SW 1271 (cell line): ENCODE measurements at places on chromosomes 4 and X.

- peak; percentile 21 for DNase-seq
These were observed at the start of gene MND1 for GRCh38 chr4:153344131-153345011. MND1 (plus strand) TSS chr4:153344688; CDS start chr4:153344738, 50 bp downstream.

DNA sequence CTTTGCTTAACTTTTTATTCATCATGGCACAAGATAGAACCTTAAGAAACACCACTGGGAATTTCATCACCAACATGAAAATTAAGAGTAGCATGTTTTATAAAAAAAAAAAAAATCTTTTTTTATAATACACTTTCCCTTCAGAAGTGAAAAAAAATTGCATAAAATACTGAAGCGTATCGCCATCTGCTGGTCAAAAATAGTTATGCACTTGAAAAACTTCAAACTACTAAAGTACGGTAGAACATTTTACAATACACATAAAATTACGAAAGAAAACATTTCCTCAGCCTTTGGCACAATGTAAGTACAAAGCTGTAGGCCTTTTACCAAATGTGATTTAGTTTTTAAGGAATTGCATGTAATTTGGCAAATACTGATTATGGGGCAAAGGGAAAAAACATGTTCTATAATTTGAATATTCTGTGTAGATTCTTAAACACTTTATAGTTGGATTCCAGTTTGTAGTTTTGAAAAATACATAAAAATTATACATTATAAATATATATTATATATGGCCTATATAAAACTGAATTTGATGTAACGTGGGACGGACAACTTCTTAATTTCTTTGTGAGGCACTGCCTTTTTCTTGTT is 26.5 kb downstream of the HCCS start:
- DNase-seq = no peak

DNA sequence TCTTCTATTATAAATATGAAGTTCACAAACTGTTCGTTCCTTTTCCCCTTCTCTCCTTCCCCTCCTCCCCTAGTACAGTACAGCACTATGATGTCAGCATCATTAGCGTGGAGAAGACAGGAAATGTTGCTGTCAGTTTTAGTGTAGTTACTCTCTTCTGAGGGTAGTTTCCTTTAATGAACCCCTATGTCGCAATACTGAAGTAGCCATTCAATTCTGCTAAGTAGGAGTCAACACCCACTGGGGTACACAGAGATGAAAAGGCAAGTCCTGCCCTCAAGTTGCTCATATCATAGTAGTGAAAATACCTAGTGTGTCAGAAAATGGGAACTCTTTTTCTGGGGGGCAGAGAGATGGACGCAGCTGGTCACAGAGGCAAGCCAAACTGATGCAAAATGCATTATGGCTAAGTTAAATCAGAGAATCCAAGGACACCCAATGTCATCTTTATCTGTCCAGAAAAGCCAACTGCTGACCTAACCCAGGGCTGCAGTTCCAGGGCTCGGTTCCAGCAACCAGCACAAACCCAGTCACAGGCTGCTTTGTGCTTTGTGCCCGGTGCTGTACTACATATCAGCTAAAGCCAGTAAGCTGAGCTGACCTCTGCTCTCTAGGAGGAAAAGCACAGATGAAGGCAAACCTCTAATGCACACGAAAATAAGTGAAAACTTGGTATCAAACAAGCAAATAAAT is 31.5 kb downstream of the GRIA3 start:
- DNase-seq = no peak

- no peak for DNase-seq
These were observed 43.5 kb downstream of the ASIC5 start for GRCh38 chr4:155822572-155822971.

DNA sequence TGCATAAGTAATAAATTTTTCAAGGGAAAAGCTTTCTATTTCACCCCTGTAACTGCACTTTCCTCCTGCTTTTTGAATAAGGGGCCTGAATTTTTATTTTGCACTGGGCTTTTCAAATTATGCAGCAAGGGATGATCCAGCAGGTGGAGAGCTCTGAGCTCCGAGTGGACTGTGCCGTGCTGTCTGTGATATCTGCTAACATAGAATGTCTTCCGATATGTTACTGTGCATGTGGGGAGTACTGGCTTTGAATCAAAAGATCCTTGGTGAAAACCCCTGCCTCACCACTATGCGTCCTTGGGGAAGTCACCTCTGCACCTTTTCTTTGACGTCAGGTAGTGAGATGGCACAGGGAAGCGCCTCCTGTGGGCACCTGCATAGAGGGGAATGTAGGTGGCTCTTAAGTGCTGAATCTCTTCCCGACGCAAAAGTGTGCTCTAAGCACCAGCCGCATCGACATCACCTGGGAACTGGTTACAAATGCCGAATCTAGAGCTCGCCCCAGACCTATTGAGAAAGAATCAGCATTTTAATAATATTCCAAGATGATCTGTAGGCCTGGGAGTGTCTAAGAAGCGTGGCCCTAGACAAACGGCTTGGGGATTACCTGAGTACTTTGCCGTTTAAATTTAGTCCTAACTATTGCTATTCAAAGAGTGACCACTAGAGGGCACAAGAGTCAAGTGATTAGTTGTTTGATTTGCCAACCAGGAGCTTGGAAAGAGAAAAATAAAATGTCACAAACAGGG is 19.2 kb upstream of the WFS1 start:
- peak; percentile 58 for DNase-seq

GRCh38 chrX:115330498-115331168 is 41.1 kb downstream of the LUZP4 start:
- peak; percentile 6 for DNase-seq
